Mucosa of descending colon (tissue), 3 donors: ENCODE measurements at places on chromosomes 16 and 17.

DNA sequence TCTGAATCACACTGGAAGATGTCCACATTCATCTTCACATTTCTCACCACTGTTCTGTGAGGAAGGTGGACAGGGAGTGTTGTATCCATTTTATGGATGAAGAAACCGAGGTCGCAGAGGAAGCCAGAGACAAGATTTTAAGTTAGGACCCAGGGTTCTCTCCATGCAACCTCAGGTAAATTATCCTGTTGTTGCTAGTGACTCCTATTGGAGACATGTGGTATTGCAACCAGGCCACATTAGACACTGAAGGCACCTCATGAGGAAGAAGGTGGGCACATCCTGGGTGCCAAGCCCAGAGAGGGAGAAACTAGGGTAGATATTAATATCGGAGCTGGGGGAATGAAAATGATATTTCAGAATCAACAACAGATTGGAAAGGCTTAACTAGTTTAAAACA, 8.5 kb upstream of the WNT9B start:
- DNase-seq = no peak

DNA sequence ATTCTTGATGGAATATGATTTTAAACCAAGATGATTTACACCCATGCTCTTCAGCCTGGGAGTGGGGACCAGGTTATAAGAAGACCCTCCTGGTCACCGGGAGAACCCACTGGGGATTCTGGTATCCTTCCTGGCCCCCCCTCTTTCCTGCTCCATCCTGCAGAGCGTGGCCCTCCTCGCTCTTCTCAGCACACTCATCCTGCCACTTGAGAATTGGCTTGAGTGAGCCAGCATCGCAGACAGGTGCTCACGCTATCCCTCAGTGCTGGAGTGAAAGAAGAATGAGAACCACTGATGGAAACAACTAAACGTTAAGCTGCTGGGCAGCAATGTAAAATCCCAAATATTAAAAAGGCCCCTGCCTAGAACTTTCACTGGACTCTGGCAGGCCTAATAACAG, 98.0 kb downstream of the CYTH1 start:
- no peak for DNase-seq

DNA sequence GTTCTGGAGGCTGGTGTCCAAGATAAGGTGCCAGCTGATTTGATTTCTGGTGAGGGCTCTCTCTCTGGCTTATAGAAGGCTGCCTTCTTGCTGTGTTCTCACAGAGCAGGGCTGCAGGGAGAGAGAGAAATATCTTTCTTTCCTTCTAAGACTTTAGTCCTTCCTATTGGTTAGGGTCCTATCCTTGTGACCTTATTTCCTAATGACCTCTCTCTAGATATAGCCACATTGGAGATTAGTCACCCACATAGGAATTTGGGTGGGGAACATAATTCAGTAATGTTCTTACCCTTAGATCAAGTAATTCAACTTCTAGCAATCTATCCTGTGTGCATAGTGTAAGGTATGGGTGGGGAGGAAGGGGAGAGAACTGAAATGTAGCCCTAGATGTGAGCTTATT, 18.0 kb upstream of the ABCA5 start:
- no peak for DNase-seq

- no peak for DNase-seq
Measured at GRCh38 chr17:33602981-33603380, 309.9 kb upstream of the ASIC2 start.

GRCh38 chr17:58279016-58279711, 1.6 kb downstream of the MPO start:
- DNase-seq = no peak

GRCh38 chr17:59503500-59503899, 61.9 kb upstream of the DHX40 start:
- DNase-seq = no peak
